Fibroblast of the conjunctiva (primary cell): ENCODE measurements at places on chromosomes 1 and 21.
A peak's percentile ranks its signal among the peaks of the same experiment; 100 is the strongest.

DNA sequence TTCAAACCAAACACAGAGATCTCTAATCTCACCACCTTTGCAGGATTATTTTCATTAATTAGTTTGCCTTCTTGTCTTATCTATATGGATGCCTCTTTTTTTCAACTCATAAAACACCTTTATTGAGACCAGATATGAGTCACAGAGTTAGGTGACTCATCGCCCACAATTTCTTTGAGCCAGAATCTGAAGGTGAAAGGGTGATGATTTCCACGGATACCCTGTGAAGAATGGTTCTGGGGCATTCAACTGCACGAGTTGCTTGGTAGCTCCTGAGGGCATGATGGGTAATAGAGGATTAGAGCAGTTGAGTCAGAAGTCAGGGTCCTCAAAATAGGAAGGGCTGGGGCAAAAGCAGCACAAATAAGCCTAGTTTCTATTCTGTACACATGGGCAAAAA, 128.2 kb downstream of the TBX19 start:
- DNase-seq = no peak

DNA sequence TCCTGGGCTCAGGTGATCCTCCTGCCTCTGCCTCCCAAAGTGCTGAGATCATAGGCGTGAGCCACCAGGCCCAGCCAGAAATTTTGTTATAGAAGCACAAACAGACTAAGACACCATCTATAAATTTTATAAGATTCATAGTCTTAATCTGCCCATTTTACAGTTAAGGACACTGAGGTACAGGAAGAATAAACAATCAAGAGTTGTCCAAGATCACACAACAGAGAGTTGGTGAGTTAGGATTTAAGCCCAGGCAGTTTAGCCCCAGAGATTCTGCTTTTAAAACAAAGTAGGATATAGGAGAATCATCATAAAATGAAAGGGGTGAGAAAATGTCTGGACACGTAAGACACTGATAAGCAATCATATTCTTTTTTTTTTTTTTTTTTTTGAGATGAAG, 6.8 kb downstream of the TEX46 start:
- DNase-seq = no peak

- DNase-seq = no peak
Measured at GRCh38 chr1:194477908-194478307, 1291.5 kb upstream of the B3GALT2 start.

DNA sequence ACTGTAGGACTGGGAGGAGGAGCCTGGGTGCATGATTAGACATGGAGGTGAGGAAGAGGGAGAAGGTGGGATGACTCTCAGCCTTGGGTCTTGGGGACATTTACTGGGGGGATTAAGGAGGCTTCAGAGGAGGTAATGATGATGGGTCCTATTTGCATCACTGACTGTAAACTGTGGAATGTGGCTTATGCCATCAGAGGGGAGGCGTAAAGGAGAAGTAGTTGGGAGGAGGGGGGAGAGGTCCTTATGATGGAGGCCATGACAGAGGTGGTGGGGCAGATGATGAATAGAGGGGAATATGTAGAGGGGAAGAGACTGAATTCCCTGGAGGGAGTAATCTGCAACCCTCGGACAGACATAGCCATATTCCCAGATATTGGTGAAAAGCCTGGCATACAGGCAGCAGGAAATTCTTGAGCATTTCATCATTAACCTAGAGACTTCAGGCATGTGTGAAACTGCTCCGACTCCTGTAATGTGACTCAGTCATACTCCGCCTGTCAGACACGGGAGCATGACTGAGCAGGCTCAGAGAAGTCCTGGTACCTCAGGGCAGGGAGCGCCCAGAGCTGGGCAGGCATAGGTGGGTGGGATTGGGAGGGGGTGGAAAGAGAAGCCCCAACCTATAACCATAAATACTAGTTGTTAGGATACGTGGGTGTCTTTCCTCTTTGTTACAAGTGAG, 8.0 kb upstream of the LCE5A start:
- no peak for DNase-seq

- no peak for DNase-seq
Measured at GRCh38 chr21:20902511-20902910, 95.7 kb upstream of the NCAM2 start.

DNA sequence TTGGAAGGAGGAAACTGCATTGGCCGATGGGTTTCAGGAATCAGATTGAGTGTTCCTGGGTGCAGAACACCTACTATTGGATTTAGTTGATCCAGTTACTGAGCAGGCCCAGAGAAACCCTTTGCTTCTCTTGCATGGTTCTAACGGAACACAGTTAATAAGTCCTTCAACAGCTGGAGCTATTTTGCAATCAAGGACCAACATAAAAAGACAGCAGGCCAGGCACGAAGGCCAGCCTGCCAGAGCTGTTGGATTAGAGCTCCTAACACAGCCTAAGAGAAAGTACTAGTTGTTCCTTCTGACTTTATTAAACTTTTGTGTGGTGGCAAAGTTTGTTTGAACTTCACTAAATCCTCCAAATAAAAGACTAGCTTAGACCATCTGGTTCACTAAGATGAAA, 148.0 kb upstream of the LMO4 start:
- no peak for DNase-seq

GRCh38 chr1:70993798-70994197, 53.8 kb downstream of the PTGER3 start:
- DNase-seq = no peak

DNA sequence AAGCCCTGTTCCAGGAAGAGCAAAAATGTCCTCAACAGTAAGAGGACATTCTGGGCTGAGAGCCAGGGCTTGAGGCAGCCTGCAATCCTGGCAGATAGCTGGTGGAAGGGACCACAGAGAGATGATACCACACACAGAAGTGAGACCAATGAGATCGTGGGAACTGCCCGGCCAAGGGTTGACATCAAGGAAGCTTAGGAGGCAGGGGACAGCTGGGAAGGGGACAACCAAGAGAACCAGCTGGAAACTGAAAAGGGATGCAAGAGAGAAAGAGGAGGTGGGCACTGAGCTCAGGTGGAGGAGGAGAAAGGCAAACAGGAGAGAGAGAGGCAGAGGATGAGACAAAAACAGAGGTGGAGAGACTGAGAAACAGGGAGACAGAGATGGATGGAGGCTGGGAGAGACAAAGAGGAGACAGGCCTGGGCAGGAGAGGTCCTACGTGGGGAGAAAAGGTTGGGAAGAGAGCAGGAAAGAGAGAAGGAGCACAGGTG, 9.2 kb downstream of the PDZK1IP1 start:
- no peak for DNase-seq

DNA sequence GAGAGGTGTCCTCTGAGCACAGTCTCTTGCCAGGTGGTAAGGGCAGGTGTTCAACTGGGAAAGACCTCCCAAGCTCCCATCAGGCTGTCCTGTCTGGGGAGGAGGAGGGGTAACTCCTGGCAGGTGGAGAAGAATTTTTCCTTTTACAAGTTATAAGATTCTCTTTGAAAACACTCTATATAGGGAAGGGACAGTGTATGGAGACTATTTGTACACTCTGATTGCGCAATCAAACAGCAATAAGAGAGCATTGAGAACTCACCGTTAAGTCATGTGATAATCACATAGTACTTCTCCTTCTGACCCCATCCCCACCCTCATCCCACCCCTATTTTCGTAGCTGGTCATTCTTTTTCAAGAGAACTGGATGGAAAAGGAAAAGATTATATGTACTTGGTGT, 179.3 kb upstream of the ZNF644 start:
- no peak for DNase-seq

DNA sequence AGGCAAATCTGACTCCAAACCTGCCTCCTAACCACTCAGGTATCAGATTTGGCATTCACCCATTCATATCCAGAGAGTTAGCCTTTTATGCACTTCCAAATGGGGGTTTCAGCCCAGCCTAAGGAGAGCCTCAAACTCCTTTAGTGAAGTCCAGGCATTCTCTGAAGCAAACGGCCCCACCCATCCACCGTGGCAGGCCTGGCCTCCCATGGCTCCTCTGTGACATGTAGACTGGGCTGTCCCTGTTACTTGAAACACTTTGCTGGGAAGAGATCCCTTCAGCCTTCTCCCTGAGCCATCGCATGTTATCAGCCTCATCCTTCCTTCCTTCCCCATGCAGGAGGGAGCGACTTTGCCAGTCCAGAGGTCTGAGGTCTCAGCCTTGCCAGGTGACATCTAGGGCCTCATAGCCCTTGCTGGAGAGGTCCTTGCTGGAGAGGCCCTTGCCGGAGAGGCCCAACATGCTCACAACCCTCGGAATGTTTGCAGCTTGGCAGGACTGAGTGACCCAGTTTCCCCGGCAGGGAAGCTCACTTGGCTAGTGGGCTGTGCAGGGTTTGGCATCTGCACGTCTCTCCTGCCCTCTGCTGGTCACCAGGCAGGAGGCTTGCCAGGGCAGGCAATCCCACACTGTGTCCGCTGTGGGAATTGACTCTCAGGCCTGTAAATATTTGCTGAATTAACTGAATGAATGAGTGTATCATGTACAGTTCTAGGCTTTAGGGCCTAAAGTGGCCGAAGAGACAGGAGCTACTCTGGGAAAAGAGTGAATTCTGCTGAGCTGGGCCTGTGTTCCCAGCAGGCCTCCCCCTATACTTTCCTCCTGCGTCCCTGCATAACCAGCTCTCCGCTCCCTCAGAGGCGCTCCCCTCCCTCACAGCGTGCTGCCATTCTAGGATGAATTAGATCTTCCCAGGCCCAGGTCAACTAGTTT, 26.7 kb upstream of the RBM15 start:
- peak; percentile 57 for DNase-seq

- DNase-seq = no peak
Measured at GRCh38 chr1:228163007-228163753, 2.4 kb upstream of the IBA57 start.

- no peak for DNase-seq
Measured at GRCh38 chr1:192762265-192762664, 46.6 kb upstream of the RGS2 start.

DNA sequence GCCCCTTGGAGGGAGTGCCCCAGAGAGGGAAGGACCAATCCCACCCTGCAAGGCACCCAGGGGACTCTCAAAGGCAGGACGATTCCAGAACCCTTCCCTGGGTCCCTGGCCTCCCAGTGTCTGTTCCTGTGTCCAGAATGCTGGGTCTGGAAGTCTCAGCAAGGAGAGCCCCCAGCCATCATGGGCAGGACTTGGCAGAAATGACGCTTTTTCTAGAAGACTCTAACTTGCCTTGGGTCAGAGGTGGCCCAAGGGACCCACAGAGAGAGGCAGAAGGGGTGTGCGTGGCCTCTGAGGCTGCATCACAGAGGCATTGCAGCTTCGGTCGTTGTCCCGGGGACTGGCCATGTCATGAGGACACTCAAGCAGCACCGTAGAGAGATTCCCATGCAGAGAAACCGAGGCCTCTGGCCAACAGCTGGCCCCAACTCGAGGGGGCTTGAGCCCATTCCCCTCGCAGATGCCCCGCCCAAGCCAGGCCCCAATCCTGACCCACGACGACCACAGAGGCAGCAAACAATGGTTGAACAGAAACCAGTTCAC, 57.8 kb downstream of the WNT9A start:
- no peak for DNase-seq

- DNase-seq = peak; percentile 30
Measured at GRCh38 chr1:116115476-116116439, 4.6 kb downstream of the MAB21L3 start.

DNA sequence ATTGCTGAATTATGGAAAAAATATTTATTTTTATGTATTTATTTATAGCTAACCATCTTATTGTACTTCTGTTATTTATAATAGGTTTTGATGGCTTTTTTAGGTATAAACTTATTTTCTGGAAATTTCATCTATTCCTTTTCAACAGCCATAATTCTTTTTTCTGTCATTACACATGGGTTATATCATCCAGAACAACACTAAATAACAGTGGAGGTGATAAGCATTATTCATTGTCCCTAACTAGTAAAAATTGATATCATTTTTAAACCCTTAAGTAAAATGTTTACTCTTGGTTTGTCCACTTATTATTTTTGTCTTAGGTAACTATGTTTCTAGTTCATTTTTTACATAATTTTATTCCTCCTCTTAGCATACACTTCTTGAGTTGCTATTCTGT, 309.1 kb downstream of the USH2A start:
- DNase-seq = no peak

DNA sequence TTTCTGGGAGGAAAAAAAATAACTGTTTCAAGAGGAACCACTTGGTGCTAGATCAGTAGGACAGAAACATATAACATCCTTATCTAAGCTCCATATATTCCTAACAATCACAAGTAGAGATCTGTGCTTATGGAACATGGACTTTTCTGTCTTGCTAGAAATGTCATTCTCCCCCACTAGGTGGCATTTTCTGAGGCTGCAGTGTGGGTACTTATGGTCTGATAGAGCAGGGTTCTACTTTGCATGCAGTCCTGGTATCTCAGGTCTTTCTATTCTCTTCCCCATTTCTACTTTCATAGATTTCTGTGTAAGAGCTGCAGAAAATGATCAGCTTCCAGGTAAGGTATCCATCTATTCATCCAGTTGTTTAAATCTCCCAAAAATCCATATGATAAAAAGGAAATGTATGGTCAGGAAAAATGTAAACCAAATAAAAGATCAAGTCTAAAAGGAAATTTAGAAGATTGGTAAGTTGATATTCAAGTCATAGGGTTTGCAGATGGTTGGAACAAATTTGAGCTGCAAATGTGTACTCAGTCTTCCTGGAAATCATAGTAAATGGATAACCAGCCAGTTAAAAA, 1.5 kb downstream of the ZNF684 start:
- DNase-seq = peak; percentile 21
